Kidney tubule cell (primary cell): ENCODE measurements at places on chromosomes 7 and 10.

DNA sequence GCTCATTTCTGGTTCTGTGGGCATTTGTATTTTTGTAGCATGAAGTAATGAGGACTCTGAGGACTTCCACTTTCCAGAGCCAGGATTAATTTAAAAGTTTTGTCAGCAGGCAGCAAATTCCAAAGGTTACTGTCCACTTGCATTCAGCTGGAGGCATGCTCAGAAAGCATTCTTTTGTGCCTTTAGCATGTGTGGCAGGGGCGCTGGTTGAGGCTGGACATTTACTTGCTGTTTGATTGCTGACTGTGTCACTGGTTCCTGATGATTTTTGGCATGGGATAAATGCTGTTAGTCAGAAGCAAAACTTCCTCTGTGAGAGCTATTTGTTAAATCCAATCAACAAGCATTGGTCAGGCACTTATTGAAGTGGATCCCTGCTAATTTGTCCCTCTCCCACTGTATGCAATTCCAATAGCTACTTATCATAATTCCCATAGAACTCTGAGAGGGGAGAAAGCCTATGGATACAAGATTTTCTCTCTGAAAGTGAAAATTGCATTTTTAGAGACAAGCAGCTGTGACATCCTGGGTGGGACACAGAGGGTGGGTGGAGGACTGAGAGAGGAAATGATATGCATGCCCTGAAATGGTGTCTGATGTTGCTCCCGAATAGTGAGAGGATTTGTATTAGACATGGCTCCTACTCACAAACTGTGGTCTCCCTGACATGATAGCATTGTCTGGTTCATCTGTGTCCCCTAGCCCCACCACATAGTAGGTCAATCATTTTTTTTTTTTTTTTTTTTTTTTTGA is 161.2 kb upstream of the WDR11 start:
- no peak for DNase-seq

GRCh38 chr7:33900501-33900900 is 4.8 kb upstream of the BMPER start:
- no peak for DNase-seq

- no peak for DNase-seq
These were observed 20.3 kb upstream of the PAX2 start for GRCh38 chr10:100725071-100725471.

DNA sequence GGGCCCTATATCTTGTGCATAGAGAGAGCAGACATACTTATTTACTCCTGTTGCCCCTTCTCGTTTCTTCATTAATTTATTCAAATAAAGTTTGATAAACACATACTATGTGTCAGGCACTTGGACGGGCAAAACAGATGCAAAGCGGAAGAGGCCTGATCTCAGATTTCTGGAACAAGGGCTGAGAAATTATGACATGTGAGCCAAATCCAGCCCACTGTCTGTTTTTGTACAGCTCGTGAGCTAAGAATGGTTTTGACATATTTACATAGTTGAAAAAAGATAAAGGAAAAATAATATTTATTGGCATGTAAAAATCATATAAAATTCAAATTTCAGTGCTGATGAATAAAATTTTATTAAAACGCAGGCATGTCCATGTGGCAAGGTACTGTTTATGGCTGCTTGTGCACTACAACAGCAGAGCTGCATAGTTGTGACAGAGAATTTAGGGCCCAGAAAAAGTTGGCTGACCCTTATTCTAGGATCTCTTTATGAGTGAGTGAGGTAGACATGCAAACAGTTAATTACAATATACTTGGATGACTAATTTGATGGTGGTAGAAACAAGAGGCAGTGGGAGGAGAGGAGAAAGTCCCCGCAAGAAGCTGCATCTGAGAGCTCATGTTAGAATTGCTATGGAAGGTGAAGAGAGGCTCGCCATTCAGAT is 68.1 kb upstream of the ITPRID1 start:
- no peak for DNase-seq

DNA sequence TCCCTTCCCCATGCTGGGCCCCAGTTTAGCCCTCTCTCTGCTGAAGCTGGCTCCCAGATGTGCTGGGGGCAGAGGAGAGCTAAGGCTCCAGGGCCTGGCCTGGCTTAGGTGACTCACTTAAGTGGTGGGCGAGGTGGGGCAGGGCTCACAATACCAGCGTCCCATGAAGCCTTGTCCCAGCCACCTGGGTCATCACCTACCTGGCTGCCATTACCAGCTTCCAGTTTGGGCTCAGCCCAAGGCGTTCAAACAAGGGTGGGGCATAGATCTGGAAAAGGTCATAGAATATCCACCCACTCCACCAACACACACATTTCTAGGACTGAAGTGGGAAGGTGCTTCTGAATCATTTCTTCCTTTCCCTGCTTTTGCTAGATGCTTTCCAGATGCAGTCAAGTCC is 8.3 kb downstream of the KAZALD1 start:
- DNase-seq, result no peak

- peak; percentile 93 for DNase-seq
These were observed at the start of gene EIF4EBP2 for GRCh38 chr10:70404036-70404786. EIF4EBP2 (plus strand) TSS chr10:70404145; CDS start chr10:70404402, 257 bp downstream.

DNA sequence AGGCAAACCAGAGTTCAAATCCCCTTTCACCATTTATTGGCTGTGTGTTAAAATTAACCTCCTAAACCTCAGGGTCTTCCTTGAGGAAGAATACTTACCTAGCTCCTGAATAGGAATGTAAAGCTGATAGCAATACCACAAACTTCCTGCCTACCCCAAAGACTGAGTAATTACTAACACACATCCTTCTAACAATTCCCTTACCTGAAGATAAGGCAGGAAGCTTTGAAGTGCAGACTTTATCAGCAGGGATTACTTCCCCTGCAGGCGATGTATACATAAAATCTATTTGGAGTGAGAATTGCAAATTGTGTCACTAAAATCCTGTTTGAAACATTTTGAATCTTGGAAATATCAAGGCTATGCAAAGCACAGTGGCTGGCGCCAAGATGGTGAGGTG is 21.2 kb downstream of the EVX1 start:
- DNase-seq, result no peak

DNA sequence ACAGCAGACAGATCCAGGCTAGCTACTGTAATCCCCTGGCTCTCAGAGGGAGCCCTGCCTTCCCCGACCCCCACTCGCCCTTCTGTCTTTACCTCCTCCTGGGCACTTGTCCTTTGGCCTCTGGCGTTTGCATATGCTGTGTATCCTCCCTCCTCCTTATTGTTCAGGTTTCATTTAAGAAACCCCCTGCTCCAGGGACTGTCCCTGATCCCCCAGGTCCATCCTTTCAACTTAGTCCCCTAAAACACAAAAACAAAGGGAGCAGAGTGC is 25.7 kb downstream of the GRID1 start:
- no peak for DNase-seq

DNA sequence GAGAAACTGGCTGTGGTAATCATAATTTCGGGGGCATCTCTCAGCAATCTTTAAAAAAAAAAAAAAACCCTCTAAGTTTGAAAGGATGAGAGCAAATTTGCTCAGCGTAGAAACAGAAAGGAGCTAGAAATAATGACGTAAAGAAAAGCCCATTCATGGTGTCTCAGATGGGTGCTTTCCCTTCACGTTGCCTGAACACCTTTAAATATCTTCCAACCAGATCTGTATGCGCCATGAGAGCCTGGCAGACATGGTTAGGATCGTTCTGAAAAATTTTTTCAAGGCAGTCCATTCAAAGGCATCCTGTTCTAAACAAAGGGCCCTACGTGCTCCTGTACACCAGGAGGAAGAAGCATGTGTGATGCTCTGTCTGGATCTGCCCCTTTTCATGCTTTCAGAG is 141.2 kb upstream of the C1QL3 start:
- no peak for DNase-seq

DNA sequence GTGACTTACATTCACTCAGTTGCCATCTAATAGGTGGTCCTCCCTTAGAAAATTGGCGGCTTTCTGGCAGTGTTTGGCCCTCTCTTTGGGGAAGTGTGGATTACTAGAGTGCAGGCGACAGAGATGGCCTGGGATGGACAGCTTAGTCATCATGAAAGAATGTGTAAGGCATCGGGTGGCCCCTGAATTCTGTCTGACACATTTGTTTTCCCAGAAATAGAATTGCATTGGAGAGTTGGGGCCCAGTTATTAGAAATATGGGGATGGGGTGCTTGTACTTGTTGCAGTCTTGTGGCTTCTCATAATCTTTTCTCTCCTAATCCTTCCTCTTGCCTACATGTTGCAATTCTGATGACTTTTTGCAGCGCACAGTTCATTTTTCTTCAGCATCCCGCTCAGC is 13.8 kb downstream of the TCF7L2 start:
- peak; percentile 58 for DNase-seq

- no peak for DNase-seq
These were observed 393.4 kb upstream of the NFE2L3 start for GRCh38 chr7:25758559-25758958.

- DNase-seq, result peak; percentile 90
These were observed 71.2 kb upstream of the TRIM24 start for GRCh38 chr7:138388673-138389491.

DNA sequence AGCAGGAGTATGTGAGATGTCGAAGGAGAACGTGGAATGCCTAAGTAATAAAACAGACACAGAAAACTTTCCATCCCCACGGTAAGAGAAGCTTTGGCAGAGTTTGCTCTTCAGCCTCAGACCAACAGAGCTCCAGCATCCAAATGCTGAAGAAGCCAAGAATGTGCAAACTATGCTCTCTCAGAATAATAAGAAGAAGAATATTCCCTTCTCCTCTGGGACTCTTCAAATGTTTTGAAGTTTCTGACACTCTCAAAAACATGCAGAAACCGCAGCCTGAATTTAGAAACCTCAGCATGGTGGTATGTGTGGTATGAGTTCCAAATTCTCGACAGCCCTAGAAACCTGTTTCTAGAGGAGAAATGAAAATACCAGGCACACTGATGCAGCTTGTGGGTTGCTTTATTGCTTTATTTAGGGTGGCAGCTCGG is 113.3 kb downstream of the KCNMA1 start:
- no peak for DNase-seq

DNA sequence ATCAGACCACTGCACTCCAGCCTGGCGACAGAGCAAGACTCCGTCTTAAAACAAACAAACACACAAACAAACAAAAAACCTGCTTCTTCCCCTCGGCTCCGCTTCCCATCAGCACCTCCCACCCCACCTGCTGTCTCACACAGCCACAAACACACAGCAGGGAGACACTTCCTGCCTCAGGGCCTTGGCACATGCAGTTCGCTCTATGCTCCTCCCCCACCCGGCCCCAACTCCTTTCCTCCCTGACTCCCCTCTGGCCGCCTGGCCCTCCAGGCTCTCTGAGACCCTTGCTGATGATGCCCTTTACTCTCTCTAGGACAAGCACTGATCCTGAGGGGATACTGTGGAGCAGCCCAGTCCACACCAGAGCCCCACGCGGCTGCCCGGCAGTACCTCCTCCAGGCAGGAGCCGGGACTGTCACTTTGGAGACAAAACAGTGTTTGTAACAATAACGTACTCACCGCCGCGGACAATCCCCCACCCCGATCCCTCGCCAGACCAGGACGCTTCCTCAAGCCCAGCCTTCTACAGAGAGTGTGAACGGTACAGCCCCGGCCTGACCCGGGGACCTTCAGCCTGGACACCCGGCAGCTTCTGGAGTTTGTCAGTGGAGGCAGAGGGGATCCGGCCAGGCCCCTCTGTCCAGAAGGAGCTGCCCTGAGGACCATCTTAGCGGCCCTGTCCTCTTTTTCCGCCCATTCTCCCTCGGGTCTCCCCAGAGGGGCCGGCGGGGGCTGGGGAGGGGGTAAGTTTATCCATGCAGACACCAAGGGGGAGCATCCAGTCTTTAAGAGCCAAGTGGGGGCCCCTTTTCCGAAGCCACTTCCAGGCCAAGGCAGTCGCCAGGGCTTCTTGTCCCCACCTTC is 50.0 kb upstream of the GTF2IRD1 start:
- DNase-seq, result no peak

DNA sequence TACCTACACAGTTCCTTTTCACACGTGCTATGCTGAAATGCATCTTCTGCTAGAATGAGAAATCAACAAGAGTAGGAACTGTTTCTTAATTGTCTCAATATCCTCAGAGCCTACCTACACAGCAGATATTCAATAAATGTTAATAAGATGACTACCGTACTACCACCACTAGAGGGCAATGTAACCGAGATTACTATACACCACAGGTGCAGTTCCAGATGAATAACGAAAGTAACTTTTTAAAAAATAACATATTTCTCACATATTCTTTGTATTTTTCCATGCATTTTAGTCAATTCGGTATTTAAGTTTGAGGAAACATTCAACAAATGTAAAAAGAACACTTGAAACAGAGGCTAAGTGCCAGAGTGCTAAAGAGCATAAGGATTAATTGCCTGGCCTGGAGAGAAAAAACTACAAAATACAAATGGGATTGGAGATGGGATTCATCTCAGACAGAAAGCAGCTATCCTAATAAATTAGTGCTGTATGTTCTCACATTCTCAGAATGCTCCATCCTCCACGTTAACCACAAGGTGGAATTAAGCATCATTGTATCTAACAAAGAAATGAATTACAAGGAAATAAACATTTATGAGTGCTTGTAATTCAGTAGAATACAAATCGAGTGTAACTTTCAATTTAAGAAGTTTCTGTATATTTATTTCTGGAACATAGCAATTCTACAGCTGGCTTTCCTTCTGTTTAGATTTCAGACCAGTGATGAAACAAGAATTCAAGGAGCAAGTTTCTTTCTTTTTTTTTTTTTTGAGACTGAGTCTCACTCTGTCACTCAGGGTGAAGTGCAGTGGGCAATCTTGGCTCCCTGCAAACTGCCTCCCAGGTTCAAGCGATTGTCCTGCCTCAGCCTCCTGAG is 20.3 kb upstream of the HECTD2 start:
- peak; percentile 68 for DNase-seq

- DNase-seq, result no peak
These were observed 322.3 kb downstream of the WDR37 start for GRCh38 chr10:1378473-1378872.

- DNase-seq, result no peak
These were observed 52.7 kb upstream of the PRSS1 start for GRCh38 chr7:142696456-142697179.

- DNase-seq, result no peak
These were observed 5.4 kb downstream of the PPP1R17 start for GRCh38 chr7:31692451-31692850.

DNA sequence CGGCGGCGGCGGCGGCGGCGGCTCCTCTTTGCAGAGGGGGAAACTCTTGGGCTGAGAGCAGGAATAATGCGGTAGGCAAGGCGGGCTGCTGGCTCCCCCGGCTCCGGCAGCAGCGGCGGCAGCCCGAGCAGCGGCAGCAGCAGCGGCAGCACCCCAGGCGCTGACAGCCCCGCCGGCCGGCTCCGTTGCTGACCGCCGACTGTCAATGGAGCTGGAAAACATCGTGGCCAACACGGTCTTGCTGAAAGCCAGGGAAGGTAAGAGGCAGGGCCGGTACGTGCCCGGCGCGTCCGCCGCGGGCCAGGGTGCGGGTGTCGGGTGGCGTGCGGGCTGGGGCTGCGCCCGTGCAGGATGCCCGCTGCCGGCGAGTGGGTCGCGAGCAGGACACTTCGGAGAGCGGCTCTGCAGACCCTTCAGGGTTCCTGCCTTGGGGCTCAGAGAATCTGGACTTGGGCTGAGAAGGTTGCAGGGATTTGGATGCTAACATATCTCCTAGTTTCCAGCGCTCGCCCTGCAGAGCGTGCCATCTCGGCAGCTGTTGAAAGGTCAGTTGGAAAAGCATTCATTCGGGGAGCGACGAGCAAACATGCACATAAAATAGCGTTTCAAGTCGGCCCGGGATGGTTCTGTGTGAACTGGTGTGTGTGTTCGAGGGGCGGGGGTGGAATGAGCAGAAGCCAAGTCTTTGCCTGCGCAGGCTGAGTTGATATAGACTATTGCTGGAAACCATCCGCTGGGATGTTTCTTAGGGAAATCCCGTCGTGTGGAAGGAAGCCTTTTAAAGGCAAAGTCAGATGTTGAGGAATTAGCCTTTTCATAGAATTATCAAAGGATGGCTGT is 562 bp downstream of the GRK5 start:
- peak; percentile 49 for DNase-seq
